ENCODE measurements at places on chromosomes 5 and 9. TPM values are rescaled to one million over a fixed set of nuclear protein-coding genes. Genes with fewer than 3 reads are reported as not detected.

NR5A1 gene
- not detected for total RNA-seq

EPB41L4A gene
- 12.1 TPM for total RNA-seq

UNC13B gene
- 58.0 TPM for total RNA-seq

VCP gene
- 196 TPM for total RNA-seq

ISL1 gene
- not detected for total RNA-seq

PLPPR1 gene
- total RNA-seq, result 0.68 TPM

HTR4 gene
- 20.8 TPM for total RNA-seq

EMB gene
- 5.1 TPM for total RNA-seq

SHOC1 gene
- total RNA-seq, result not detected

CATSPER3 gene
- not detected for total RNA-seq

GFRA3 gene
- 3.4 TPM for total RNA-seq

CBY3 gene
- not detected for total RNA-seq

DDX4 gene
- total RNA-seq, result not detected

DNA sequence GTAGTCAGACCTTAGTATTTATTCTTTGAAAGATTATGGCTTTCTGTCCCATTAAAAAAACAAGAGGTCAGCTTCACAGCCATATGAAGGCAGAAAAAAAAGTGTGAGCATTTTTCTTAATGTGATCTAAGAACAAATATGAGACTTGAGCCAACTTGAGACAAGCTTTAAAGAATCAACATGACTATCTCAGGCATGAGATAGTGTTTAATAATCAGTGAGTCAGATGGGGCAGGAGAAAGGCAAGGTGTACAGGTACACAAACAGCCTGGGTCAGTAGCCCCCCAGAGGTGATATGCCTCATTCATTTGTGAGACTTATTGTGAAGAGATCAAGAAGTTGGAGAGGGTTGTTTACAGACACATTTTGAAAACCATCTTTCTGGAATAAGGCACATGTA is 83.6 kb downstream of the GDNF start:
- no peaks in the 10 kb centered on the region for H3K36me3 ChIP-seq
- H3K4me1 ChIP-seq, result no peaks in the 10 kb centered on the region
- H3K27me3 ChIP-seq, result no peaks in the 10 kb centered on the region
- no peak overlapping the region for H3K27ac ChIP-seq

DNA sequence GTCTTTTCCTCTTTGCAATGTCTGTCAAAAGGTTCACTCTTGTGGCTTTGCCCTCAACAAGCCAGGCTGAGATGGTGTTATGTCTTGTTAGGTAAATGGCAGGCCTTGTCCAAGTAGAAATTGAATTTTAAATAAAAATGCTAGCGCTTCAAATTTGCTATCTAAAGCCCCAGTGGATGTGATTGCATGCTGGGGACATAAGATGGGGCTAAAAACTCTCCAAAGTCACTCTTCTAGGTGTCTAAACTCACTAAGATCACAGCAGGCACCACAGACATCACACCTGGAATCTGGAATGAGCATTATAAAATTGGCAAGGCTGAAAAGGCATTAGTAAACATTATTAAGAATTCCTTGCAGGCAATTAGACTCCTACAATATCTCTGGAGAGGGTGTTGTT is 262.7 kb upstream of the CLINT1 start:
- no peaks in the 10 kb centered on the region for H3K27me3 ChIP-seq
- DNase-seq, result no peak
- no peaks in the 10 kb centered on the region for H3K4me1 ChIP-seq

DNA sequence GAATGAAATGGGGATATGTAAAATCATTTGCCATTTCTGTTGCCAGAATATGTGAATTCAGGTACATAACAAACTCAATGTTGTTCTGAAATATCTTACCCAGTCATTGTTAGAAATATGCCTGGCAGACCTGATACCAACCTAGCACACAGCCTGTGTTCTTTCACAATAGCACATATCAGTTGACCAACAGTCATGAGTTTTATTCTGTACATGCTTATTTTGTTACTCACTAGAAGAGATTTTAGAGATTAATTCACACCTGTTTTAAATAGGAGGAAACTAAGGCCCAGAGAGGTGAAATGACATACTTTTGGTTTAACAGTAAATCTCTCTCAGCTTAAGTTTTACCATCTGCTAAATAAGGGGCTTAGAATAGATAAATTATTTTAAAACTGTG is 8.4 kb upstream of the PPP1R2B start:
- H3K27me3 ChIP-seq, result no peaks in the 10 kb centered on the region
- no peaks in the 10 kb centered on the region for H3K4me1 ChIP-seq
- no peak for DNase-seq

GRCh38 chr5:77239126-77239741 is 28.8 kb downstream of the PDE8B start:
- no peak for DNase-seq
- H3K4me1 ChIP-seq, result no peaks in the 10 kb centered on the region
- H3K4me3 ChIP-seq, result no peak overlapping the region

- no peak for DNase-seq
- no peak overlapping the region for H3K4me3 ChIP-seq
- peaks cover 38% of the 10 kb centered on the region for H3K4me1 ChIP-seq
- no peaks in the 10 kb centered on the region for H3K36me3 ChIP-seq
Measured at GRCh38 chr9:124263800-124264426, 6.2 kb downstream of the NEK6 start.

DNA sequence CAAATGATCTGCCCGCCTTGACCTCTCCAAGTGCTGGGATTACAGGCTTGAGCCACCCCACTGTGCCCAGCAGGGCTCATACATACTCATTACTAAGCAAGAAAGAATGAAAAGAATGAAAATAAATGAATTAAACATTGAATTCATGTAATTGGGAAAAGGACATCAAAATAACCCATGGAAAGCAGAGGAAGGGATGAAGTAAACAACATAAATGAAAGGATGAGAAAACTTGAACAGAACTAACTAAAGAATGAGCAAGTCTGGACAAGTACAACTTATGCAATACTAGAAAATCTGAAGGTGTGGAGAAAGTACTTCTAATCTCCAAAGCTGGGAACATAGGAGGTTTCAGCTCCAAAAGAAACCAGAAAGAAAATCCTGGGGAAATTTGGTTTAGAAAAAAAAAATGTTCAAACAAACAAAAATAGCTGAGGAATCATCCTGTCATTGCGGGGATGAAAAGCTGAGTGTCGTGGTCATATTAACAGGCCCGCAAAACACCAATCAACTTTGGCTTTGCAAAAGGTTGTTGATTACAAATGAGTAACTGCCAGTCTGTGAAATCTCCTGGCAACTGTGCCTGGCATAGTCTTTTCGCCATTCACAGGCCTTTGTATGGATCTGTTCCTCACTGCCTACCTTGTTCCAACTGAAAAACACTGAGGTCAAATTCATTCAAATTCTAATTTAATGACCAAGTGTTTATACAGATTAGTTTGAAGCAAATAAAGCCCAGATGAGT is 2.3 kb upstream of the AK3 start:
- H3K4me3 ChIP-seq, result no peak overlapping the region
- no peak overlapping the region for H3K27ac ChIP-seq
- DNase-seq, result no peak
- H3K4me1 ChIP-seq, result peaks cover 11% of the 10 kb centered on the region

GRCh38 chr9:91428436-91428835 is 4.8 kb upstream of the NFIL3 start:
- DNase-seq, result no peak
- H3K27me3 ChIP-seq, result no peaks in the 10 kb centered on the region
- no peak overlapping the region for H3K27ac ChIP-seq

- H3K27ac ChIP-seq, result no peak overlapping the region
- H3K4me3 ChIP-seq, result no peak overlapping the region
- H3K4me1 ChIP-seq, result no peaks in the 10 kb centered on the region
- no peak for DNase-seq
Measured at GRCh38 chr9:20319641-20320337, 302.5 kb downstream of the MLLT3 start.

DNA sequence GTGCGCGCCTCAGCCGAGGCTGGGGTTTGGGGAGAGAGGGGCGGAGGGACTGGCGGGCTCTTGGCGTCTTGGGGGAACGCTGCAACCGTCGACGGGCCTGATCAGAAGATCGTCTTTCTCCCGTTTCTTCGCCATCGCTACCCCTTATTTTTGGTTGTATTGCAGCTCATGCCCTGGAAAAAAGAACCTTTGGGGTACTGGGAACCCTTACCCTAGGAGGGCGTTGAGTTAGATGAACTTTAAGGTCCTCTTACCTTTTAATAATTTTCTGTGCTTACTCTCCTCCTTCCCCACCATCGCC is 719 bp downstream of the PAIP2 start:
- DNase-seq, result no peak
- H3K36me3 ChIP-seq, result no peaks in the 10 kb centered on the region

GRCh38 chr5:180471866-180472265 is 22.3 kb upstream of the CNOT6 start:
- no peaks in the 10 kb centered on the region for H3K36me3 ChIP-seq
- H3K4me3 ChIP-seq, result no peak overlapping the region
- H3K27me3 ChIP-seq, result peaks cover 5% of the 10 kb centered on the region
- no peaks in the 10 kb centered on the region for H3K4me1 ChIP-seq
- DNase-seq, result no peak

DNA sequence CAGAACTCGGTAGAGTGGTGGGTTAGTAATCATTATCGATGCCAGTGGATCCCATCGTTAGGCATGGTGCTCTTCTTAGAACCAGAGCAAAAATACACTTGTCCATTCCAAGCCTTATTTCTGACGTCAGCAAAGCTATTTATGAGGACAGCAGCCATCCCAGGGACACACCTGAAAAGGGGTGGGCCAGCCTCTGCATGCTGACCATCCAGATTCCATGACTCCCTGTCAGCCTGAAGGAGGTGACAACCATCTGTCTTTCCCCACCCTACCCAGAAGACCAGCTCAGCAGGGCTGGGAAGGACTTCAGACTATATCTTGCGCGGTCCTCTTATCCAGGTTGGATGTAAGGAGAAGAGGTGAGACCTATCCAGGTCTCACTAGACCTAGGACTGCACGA is 5.7 kb upstream of the NIPAL4 start:
- no peaks in the 10 kb centered on the region for H3K27me3 ChIP-seq
- H3K4me3 ChIP-seq, result no peak overlapping the region
- H3K4me1 ChIP-seq, result peaks cover 4% of the 10 kb centered on the region
- DNase-seq, result no peak
- no peaks in the 10 kb centered on the region for H3K36me3 ChIP-seq

DNA sequence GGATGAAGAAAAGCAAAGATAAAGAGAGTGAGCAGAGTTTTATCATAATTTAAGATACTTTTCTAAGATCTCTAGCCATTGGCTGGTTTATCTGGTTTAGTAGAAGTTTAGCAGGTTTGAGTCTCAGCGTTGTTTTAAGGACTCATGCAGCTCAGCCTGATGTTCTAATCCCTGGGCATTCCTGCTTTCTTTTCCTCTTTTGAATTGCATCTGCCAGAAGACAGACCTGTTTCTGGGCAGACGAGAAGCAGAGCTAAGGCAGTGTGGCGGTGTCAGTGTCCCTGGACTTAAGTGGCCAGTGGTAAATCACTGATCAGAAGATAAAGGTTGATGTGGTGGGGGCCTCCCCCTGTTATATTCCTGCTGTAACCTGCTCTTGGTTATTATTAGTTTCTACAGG is 138.6 kb downstream of the ADCY2 start:
- H3K4me3 ChIP-seq, result no peak overlapping the region

- H3K27me3 ChIP-seq, result no peaks in the 10 kb centered on the region
- H3K36me3 ChIP-seq, result no peaks in the 10 kb centered on the region
- no peak overlapping the region for H3K27ac ChIP-seq
- no peaks in the 10 kb centered on the region for H3K4me1 ChIP-seq
- no peak for DNase-seq
Measured at GRCh38 chr9:32915802-32916201, 85.6 kb downstream of the APTX start.

All from transverse colon (tissue), 4 donors.